NCI-H2107 (cell line): ENCODE measurements at places on chromosomes 11 and 22.

DNA sequence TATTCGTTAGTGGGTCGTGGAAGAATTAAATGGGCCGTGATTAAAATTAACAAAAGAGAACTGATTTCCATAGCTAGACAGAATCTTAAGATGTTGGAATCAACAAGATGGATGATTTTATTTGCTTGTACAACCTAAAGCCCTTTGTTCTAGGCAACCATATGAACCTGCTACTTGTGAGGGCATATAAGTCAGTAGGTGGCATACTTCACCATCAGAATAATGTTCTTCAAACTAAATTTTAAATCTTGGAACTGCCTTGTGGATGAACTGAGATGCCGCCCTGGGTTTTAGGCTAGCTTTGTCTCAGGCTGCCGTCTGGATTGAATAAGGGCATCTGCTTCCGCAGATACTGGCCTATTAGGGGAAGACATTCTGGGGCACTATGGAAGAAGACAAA, 40.9 kb downstream of the CSRP3 start:
- no peak for DNase-seq

DNA sequence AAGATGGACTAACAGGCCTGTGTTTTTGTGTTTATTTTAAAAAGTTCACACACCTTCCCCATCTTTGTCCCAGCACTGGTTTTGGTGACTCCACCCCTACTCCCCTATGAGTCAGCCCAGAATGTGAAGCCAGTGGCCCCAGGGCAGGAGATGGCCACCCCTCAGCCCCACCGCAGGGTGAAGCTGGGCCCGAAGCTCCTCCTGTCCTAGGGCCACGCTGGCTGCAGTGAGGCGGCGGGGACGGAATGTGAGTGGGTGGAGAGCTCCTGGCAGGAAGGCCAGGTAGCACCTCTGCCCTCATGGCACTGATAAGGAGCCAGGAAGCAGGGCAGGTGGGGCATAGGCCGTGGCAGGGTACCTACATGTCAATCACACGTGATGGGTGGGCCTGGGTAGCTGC, 39.9 kb downstream of the SGSM3 start:
- no peak for DNase-seq

DNA sequence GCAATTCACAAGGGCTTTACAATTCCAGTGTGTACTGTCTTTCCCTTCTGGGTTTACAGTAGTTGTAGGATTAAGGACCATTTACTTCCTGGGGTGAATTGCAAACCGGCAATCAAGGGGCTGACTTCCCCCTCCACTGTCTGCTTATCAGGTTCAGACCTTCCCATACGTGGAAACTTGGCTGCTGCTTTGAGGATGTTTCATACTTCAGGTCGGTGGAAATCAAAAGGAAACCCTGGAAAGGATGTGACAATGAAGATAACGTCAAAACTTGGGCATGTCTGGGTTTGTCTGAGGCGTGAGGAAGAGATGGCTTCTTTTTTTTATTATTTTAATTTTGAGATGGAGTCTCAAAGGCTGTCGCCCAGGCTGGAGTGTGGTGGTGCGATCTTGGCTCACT, 2.1 kb upstream of the RTCB start:
- no peak for DNase-seq

DNA sequence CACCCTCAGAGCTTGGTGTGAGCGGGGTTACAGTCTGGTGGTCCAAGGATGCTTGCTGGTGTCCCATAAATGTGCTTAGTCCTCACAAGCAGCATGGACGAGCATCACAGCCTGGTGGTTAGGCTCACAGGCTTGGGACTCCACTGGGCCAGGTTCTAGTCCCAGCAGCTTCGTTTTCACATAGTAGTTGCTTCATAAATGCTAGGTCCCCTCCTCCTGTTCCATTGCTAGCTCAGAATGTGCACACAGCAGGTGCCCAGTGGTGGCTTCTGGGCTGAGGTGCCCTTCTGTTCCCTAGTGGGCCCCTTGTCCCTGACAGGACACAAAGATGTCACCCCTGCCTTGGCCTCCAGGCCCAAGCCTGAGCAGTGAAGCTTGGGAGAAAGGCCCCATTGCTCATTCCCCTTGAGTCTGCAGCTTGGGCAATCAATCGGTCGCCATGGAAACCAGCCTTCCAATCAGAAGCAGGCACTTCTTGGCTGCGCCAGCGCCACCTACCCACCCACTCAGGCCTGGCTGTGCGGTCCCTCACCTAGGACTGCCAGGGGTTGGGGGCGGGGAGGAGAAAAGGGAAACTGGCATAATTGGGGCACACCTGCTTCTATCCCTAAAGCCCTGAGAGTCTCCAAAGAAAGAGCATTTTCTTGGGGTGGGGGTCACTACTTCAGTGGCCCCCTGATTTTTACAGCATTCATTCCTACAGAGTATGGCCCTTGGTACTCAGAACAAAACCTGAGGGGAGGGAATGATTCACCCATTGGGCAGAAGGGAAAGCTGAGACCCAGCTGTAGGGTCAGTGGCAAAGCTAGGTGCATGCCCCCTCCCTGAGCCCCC, 48.1 kb downstream of the CYTH4 start:
- DNase-seq: peak; percentile 31

DNA sequence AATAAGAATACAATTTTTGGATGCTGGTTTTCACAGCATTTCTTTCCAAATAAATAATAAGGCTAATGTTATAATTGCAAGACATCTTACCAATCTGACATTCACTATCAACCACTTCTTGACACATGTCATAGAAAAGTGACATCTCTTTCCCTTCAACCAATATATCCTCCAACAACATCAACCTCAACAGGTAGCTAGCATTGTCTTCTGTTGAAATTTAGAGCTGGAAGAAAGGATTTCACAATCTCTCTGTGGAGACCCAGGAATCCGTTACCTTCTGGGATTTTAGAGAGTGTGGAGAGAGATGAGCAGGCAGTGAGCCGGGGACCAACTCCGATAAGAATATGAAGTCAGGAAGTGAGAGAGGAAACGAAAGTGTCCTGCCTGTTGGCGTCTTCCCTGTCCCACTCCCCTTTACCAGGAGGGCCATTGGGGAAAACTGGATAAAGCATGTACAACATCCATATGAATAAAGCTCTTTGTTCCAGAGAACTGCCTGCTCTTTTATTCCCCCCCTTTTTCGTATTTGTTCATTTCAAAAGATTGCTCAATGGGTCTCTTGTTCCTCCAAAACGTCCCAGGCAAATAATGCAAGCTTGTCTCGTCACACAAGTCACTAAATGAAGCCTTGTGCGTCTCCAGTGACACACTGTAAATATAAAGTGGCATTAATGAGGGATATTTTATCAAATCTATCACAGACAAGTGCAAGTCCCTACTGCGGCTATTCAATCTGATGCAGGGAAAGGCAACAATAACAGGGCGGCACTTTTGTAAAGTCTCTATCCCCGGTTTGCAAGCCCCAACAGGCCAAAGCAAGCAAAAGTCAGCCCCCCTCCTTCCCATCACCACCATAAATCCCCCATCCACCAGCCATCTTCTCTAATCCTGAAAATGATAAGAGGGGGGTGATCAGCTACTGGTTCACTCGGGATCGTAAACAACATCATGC, 3.4 kb downstream of the CADM1 start:
- DNase-seq: no peak

- DNase-seq: no peak
These were observed 10.4 kb upstream of the EMID1 start for GRCh38 chr22:29195118-29195963.

GRCh38 chr11:42976636-42977217, 335.1 kb upstream of the API5 start:
- no peak for DNase-seq

DNA sequence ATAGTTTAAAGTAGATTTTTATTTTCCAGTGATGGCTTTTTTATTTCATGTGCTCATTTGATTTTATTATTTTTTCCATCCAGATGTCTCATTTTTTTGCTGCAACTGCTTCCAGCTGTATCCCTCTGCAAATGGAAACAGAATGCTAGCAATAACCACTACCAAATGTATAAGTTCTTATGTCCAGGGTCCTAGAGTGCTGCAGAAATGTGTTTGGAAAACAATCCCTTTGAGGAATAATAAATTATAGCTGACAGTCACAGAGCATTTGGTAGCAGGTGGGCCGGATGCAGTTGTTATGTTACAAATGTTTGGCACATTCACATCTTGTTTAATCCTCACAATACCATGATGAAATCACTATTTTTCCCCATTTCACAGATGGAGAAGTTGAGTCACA, 300.7 kb upstream of the PDGFD start:
- DNase-seq: no peak

GRCh38 chr11:72012897-72013721, 14.4 kb downstream of the IL18BP start:
- DNase-seq: no peak
